ENCODE measurements at places on chromosomes 7 and 10.

DNA sequence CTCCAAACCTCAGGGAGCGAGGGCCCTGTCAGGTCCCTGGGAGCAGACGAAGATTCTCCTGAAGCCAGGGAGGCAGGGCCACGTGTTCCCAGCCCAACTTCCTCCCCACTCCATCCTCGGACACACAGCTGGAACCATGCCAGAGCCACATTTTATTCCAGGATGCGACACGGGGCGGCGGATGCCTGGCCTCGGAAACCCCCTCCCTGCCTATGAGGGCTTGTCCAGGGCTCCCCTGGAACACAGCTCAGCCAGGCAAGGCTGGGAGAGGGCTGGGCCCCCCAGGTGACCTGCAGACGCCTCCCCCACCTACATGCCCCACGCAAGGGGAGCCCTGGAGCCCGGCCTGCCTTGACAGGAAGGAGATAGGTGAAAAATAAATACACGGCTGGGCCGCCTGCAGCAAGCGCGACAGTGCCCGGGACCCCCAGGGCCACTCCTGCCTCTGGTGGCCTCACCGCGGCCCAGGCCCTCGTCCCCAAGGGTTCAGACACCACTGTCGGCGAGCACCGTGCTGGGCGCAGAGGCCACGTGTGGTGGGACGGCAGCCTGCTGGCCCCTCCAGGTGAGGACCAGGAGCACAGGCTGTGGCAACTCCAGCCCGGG, 21.5 kb downstream of the GET4 start:
- no peak for DNase-seq

DNA sequence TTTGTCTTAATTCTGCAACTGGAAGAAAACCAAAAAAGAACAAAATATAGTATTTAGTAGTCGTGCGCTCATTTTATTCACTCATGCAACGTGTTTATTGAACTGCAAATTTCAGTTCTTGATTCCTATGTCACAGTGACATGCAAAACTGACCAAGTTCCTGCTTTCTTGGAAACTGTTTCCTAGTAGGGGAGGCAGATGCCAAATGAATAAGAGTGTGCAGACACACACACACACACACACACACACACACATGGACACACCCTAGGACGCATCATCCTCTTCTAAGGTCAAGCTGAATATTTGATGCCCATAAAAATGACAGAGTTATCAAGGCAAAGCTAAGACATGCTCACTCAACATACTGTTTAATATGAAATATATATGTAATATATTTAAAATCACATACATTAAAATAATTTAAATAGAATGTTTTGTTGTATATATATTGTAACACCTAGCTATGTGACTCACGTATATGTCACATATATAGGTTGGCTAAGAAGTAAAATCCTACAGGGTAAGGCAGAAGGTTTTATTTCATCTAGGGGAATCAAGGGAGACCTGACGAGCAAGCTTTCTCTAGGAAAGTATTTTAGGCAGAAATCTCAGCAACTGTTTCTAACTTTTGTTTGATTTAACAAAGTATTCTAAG, 79.6 kb downstream of the SVIL start:
- no peak for DNase-seq

DNA sequence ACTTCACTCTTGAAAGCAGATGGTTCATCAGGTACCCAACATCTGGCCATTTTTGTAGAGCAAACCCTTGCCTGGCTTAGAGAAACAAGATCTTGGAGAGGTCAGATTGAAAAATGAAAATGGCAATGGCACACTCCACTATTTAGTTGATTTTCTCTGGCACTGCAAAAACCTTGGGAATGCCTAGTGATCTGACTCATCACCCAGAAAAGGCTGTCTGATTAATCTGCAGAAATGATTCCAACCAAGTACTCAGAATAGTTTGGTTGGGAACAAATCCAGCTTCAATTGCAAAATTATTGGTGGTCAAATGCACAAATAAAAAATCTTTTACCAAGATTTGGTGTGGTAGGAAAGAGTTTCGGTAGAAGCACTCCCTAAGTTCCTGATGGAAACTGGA, 351.2 kb downstream of the PHTF2 start:
- no peak for DNase-seq

GRCh38 chr10:24406809-24407483, 198.0 kb downstream of the KIAA1217 start:
- no peak for DNase-seq
